ENCODE measurements at places on chromosomes 6 and 20. TPM values are rescaled to one million over a fixed set of nuclear protein-coding genes. Genes with fewer than 3 reads are reported as not detected.

Gene LRRC1
- total RNA-seq = 10.1 TPM

Gene FAM83C
- not detected for total RNA-seq

Gene RAET1G
- total RNA-seq = 0.25 TPM

Gene FAM209B
- total RNA-seq = not detected

Gene POFUT1
- total RNA-seq = 13.8 TPM

Gene CYP21A2
- 0.25 TPM for total RNA-seq

Gene ELOVL2
- 41.3 TPM for total RNA-seq

Gene GPRC6A
- total RNA-seq = not detected

Gene CD109
- total RNA-seq = 3.0 TPM

Gene RIPOR2
- total RNA-seq = 21.4 TPM

Gene CLVS2
- 43.3 TPM for total RNA-seq

Gene PPP1R18
- 31.0 TPM for total RNA-seq

Gene PTPRT
- 34.7 TPM for total RNA-seq

Gene SIRPB1
- not detected for total RNA-seq

Gene LINC00237
- 2.7 TPM for total RNA-seq

Gene STMND1
- 0.25 TPM for total RNA-seq

Gene FNDC1
- total RNA-seq = 3.2 TPM

Gene TMEM30A
- 125 TPM for total RNA-seq

Gene ULBP1
- 2.5 TPM for total RNA-seq

Gene POM121L2
- not detected for total RNA-seq

Gene GDAP1L1
- 98.6 TPM for total RNA-seq

Gene NT5E
- 6.9 TPM for total RNA-seq

Gene TMEM63B
- total RNA-seq = 37.9 TPM

Gene MOCS1
- total RNA-seq = 5.7 TPM

Gene NECAB3
- total RNA-seq = 25.1 TPM
